ENCODE measurements at places on chromosomes 12 and 14.
A peak's percentile ranks its signal among the peaks of the same experiment; 100 is the strongest.

GRCh38 chr14:105465209-105466031, 9.2 kb upstream of the CRIP2 start:
- peak; percentile 11 for DNase-seq

DNA sequence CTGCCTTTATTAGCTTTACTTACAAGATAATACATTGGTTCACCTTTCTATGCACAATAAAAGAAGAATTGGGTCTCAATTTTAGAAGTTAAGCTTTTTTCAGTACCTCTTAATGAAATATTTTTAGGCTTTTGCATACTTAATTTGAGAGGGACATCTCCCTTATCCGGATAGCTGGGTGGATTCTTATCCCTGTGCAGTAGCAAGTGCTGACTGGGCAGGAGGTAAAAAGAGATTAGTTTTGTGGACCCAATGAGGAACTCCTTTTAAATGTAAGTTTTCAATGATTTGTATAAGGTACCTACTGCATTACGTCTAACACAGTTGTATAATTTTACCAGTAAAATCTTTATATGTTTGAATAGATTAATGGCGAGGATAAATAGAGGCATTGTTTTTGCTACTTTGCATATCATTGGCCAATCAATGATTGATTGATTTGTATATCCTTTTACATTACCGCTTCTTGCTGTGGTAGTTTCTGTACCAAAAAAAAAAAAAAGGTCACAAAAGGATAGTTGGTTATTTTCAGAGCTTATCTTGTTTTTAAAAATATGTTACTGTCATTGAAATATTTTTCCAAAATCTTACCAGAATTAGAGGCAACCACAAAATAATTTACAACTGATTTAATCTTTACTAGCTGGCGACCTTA, 2.2 kb downstream of the CPSF6 start:
- DNase-seq = no peak

DNA sequence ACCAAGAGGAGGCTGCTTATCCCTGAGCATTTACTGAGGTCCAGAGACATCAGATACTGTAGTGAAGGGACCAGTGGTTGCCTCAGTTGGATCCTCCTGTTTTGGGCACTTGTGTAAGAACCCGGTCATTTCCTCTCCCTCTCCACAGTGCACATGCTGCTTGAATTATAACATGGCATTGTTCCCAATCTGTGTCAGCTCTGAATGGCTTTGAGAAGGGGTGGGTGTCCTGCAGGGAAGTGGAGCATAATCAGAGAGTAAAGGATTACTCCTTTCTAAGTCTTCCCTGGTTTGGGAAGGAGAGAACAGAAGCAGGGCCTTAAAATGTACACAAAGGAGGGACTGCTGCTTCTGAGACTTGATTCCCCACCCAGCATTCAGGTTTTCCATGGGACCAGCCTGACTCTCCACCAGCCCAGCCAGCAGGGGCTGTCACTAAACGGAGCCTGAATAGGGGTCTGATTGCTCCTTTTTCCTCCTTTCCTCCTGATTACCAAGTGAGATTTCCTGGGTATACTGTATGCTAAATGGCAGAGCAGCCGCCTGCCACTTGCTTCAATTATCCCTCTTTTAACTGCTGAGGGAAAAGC, 78.4 kb downstream of the NRXN3 start:
- DNase-seq = peak; percentile 76

- peak; percentile 86 for DNase-seq
These were observed 2.9 kb downstream of the MYL2 start for GRCh38 chr12:110917467-110917866.

DNA sequence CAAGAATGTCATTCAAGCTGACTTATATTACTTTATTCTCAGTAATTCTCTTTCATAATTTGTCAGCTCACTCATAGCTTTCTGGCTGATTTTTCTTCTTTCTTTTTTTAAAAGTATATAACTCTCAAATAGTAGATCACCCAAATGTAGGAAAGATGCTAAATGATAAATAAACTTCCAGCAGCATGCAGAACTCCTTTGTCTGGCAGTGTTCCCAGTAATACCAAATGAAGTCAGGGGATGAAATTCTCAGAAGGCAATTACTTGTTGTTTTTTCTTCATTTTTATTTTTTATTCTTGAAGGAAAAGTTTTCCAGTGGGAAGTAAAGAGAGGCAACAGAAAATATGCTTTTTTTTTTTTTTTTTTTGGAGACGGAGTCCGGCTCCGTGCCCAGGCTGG, 133.3 kb upstream of the SLCO1C1 start:
- DNase-seq = peak; percentile 12

DNA sequence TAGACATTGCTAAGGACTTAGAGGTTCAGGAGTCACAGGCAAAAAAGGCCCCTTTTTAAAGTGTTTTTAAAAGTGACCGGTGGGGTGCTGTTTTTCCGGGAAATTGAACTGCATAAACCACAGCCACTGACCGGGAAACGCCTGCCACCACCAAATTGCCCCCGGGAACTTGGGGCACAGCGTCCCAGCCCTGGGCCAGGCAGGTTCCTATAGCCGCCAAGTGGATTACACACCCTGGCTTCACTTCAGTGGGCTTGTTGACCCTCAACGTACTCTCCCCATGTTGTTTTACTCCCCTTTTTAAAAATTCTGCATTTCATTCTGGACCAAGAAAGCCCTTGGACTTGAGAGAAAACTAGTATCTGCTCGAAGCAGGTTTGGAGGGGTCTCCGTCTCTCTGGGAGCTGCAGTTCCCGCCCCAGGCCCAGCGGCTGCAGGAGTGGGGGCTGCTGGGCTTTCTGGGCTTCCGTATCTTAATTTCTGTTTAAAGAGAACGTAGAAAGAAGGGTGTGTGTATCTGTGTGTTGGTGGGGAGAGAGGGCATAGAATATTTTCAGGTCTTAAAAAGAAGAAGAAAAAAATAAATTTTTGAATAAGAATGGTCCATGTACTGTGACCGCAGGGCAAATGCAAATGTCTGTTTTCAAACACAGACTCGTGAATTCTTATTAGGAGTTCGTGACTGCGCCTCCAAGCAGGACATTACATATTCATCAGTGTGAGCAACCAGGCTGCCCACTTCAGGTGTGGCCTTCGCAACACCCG, 82.9 kb downstream of the PAPOLA start:
- no peak for DNase-seq

- DNase-seq = no peak
These were observed 503.0 kb upstream of the LMO3 start for GRCh38 chr12:17108877-17109541.

DNA sequence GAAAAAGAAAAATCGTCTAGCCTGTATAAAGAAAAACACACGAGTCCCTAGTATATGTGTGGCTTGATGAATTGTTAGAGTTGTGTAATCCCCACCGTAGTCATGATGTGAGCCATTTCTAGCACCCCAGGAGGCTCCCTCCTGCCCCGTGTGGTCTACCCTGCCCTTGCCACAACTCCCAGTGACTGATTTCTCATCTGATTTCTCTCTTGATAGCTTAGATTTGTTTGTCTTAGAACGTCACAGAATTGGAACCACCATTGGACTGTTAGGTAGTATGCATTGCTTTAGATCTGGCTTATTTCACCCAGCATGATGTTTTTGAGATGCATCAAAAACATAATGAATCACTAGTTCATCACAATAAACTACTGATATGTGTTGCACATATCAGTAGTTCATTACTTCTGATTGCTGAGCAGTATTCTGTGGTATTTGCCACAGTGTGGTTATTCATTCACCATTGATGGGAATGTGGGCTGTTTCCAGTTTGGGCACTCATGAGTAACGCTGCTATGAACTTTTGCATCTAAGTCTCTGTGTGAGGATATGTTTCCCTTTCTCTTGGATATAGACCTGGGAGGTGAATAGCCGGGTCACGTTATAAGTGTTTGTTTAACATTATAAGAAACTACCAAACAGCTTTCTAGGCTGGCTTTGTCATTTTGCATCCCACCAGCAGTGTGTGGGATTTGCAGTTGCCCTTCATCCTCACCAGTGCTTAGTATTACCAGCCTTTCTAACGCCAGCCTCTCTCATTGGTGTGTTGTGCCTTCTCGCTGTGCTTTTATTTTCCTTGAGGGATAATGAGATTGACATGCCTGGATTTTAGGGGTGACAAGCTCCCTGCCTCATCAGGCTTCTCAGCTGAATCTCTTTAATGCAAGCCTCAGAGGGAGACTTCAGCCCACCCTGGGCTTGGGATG, 31.9 kb upstream of the NCOR2 start:
- DNase-seq = peak; percentile 89

DNA sequence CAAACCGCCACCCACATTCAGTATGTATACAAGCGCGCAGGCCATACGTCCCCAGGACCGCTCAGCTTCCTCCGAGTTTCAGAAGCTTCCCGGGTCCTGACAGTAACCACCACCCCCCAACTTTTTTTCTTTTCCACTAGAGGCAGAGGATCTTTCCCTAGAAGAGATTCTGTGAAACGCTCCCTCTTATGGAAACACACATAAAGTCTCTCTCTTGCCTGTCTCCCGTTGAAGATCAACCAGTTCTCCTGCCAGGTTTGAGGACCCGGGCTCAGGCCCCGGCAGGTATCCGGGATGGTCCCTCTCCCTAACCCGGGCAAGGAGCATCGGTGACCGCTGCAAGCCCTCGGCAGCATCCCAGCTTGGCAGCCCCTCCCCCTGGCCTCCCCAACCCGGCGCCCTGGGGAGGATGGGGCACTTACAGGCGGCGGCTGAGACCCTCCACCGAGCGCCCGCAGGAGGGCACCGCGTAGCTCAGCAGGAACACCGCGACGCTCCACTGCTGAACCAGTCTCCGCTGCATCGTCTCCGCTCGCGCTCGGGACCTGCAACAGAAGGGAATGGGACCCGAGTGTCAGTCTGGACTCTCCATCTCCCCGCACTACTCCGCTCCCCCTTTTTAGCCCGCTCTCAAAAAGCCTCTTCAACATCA, 3.4 kb downstream of the PTHLH start:
- peak; percentile 31 for DNase-seq

- DNase-seq = peak; percentile 98
These were observed 164.5 kb downstream of the SLC38A4 start for GRCh38 chr12:46661110-46661845.

DNA sequence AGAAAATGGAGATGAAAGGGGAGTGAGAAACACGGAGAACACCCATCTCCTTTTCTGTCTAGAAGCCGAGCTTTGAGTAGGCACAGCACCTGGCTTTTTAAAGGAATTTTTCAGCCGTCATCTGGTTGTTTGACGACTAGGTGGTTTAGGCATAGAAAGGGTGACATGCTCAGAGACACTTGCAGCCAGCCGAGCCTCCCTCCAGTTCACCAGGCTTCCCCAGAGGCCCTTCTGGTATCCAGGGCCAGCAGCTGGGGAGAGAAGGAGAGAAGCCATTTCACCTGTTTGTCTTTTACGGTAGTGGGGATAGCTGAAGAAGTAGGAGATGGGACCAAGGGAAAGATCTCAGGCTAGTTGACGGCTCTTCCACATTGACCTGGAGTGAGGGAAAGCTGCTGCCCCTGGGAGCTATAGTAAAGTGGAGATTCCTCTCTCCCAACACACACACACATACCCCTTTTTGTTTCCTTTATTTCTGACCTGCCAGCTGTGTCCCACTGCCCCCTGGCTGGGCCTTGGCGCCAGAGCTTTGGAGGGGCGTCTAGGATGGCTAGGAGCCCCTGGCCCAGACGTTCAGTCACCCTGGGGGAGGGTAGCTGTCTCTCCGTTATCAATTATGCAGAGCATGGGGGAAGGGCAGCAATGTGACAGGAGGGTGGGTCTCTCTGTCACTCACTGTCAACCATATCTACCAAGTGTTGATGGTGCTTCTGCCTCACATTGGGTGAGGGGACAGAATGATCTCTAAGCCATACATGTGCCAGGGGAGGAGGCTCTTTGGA, 5.5 kb downstream of the MAP3K12 start:
- DNase-seq = no peak

DNA sequence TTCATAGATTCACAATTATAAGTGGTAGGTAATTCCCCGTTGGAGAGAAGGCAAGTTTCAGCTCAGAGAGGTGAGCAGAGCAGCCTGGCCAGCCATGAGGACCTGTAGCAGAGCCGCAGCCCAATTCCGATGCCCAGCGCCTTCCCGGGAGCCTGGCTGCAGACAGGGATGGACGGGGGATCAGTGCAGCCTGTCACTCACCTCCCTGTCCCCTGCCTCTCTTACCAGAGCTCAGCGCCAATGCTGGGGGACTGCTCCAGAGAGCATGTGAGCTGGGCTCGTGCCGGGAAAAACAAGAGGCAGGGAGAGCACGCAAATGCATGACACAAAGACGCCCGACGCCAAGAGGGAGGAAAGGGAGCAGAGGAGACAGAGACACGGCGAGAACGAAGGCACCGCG, 231.9 kb downstream of the BCL11B start:
- no peak for DNase-seq

All from fibroblast of skin of right biceps (primary cell).